ENCODE measurements at places on chromosomes 2 and 18.

GRCh38 chr2:43152741-43153647 is 73.4 kb downstream of the ZFP36L2 start:
- no peak for DNase-seq

GRCh38 chr2:67462738-67463496 is 65.8 kb downstream of the ETAA1 start:
- DNase-seq = no peak

GRCh38 chr2:217749008-217749407 is 253.8 kb downstream of the TNS1 start:
- DNase-seq = no peak

GRCh38 chr18:36531636-36532035 is 234.1 kb downstream of the FHOD3 start:
- no peak for DNase-seq

DNA sequence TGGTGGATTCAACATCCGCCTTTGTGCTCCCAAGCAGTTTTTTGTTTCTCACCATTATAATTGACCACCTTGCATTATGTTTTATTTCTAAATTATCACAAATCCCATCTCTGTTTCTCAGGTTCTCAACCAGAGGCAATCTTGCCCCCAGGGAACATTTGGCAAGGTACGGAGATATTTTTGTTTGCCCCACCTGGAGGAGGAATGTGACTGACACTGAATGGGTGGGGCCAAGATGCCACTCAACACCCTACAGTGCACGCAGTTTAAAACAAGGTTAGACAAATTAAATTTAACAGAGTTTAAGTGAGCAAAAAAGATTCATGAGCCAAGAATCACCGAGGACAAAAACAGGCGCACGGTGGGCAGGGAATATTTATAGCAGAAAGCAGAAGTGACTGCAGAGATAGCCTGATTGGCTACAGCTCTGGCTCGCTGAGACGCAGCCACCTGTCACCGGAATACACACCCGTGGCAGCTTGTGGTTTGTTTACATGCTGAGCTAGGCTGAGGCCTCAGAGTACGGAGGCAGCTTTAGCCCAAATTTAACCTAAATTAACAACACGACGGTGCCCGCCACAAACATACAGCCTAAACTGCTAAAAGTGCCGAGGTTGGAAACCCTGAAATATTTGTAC is 150.0 kb upstream of the ALKAL2 start:
- no peak for DNase-seq

DNA sequence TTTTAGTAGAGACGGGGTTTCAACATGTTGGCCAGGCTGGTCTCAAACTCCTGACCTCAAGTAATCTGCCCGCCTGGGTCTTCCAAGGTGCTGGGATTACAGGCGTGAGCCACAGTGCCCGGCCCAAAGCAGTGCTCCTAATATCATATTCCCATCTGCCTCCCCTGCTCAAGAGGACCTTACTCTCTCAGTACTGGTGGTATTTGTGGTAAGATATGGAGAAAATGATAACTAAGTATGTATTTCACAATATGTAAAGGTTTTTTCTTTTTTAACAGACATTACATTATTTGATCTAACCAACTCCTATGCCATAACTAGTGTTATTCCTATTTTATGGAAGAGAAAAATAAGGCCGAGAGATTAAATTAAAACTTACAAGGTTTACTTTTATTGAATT is 201.0 kb downstream of the CAMKMT start:
- DNase-seq = no peak

DNA sequence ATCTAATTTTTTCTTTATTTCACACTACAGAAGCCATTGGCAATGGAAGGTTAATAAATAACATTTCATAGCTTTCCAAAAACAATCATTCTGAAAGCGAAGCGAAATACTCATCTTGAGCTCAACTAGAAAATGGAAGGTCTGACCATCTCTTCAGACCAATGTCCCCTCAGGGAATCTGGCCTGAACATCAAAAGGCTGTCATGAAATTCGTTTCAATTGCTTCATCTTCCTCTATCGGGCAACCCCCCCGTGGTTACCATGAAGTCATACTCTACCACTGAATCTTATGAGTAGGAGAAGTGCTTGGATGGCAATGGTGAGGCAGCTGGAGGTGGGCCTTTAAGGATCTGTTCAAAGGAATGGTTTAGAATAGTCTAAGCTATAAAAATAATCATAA is 22.9 kb upstream of the CYTIP start:
- DNase-seq = no peak

DNA sequence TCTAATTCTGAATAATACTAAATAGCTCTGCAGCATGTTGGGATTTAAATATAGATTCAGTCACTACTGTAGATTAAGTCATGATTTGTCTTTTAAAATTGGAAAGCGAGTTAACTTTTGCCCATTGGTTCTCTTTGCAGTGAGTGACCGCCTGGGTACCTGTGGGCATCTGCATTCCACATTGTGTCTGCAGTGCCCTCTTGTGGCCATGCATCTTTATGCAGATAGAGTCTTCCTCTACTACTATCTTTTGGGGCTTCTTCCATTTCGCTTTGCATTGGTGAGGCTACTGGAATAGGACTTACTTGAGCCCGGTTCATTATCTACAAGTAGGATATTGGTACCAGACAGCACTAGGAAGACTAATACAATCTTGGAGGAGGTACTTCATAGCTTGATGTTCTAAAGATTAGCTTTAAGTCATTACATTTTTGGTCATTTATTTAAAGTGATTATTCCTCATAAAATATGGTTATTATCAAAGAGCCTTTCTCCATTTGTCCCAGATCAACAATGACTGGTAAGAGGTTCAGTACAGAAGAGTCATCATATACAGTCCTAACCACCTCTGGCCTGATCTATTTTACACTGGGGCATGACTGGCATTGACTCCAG is 203.0 kb downstream of the SOCS6 start:
- no peak for DNase-seq

GRCh38 chr2:105744909-105745853 is at the start of gene NCK2:
Gene NCK2, plus strand, starts transcription at chr2:105744912. Its CDS starts 110,152 bp downstream, at chr2:105855064.
- no peak for DNase-seq

GRCh38 chr2:6877402-6878304 is at the start of gene RSAD2:
Gene RSAD2, plus strand, starts transcription at chr2:6877777. Its CDS starts 24 bp downstream, at chr2:6877801.
- DNase-seq = no peak

- no peak for DNase-seq
Measured at GRCh38 chr2:98530114-98530513, 78.2 kb downstream of the COA5 start.

DNA sequence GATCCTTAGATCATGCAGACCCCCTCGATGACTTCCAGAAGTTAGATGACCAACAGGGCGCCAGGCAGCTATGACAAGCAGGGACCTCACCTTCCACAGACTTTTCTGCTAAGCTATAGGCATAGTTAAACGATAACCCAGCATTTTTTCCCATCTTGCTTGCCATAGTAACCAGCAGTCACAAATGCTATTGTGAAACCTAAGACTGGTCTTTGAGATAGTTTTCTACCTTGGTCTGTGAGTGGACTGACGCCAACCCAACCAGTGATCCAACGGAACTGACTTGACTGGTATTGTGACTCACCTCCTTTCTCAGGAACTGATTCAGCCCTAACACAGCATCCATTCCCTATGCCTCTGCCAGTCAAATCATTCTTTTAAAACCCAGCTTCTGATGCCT is 361.2 kb downstream of the LRRTM4 start:
- peak; percentile 90 for DNase-seq
